ENCODE measurements at places on chromosomes 3 and 15. TPM values are rescaled to one million over a fixed set of nuclear protein-coding genes. Genes with fewer than 3 reads are reported as not detected.

CP gene
- 1.1 TPM for total RNA-seq

DNA sequence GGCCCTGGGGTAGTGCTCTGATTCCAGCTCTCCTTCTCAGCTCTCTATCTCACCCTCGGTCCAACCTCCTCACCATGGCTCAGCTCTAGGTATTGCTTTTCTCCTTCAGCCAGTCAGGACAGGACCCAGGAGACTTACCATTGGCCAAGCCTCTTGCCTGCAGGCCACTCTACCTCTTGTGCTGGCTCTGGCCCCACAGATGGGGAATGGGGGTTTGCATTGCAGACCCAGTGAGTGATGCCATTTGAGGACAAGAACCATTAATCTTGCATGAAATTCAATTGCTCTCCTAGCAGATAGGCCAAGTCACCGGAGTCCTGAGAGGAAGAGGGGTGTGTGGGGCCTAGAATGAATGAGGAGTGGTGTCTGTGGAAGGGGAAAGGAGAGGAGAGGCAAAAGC, 6.1 kb upstream of the RPP25 start:
- no peak for DNase-seq

GRCh38 chr3:42123012-42123581, 31.9 kb downstream of the TRAK1 start:
- DNase-seq = no peak

GRCh38 chr3:143644370-143645089, 203.7 kb downstream of the SLC9A9 start:
- peak; percentile 55 for DNase-seq

DNA sequence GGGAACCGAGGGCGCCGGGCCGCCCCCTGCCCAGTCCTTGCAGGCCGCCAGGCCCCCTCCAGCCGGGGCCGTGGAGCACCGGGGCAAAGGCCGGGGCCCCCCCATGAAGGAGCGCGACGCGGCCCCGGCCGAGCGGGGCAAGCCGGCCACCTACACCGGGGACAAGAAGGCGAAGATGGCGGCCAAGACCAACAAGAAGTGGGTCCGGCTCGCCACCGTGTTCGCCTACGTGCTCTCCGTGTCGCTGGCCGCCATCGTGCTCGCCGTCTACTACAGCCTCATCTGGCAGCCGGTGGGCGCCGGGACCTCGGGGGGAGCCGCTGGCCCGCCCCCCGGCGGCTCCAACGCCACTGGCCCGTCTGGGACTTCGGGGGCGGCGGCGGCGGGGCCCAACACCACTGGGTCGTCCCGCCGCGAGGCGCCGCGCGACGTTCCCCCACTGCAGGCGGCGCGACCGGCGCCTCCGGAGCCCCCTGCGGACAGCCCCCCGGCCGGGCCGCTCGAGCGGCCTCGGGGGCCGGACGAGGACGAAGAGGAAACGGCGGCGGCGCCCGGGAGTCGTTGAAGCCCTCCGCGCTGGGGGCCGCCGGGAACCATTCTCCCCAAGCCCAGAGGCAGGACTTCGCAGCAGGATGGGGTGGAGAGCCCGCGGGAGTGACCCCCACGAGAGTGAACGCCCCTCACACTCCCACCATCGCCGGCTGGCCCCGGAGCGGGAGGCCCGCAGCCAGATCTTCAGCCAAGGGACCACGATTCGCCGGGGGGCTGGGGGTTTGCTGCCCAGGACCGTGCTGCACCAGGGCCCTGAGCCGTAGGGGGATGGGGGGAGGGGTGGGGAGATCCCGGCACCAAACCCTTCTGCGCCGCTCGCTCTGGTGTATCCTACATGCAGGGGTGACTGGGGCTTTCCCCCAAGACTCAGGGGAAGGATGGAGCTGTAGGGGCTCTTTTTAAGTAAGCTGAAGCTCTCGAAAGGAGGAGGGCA, 753 bp downstream of the INAFM2 start:
- peak; percentile 46 for DNase-seq

DNA sequence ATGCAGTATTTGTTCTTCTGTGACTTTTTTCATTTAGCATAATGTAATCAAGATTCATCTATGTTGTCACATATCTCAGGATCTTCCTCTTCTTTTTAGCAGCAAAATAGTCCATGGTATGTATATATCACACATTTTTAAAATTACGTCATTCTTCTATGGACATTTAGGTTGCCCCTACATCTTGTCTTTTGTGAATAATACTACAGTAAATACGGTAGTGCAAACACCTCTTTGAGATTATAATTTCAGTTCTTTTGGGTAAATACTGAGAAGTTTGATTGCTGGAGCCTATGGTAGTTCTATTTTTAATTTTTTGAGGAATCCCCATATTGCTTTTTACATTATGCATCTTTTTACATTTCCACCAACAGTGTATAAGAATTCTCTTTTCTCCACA, 1174.9 kb downstream of the NSUN3 start:
- no peak for DNase-seq

All from WTC11 (cell line).